NCI-H1105 treated with DMSO at 0.1 percent for 48 hours (cell line): ENCODE measurements at places on chromosomes 4 and X.

- no peak for DNase-seq
Measured at GRCh38 chr4:113248320-113248719, 198.9 kb downstream of the ANK2 start.

GRCh38 chrX:418927-419729, 32.4 kb upstream of the PPP2R3B start:
- DNase-seq: no peak

DNA sequence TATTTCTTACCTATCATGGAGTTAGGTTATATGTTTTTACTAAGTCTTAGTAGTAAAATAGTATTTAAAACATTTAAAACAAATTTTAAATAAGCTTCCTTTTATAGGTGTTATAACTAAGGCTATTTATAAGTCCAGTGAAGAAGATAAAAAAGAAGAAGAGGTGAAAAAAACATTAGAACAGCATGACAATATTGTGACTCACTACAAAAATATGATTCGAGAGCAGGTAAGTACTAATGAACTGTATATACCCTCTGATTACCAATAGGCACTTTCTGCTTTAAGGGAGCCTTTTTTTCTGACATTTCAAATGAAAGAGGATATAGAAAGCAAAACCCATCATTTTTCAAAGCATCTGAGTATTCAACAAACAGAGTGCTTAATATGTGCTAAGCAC, 76.6 kb downstream of the USO1 start:
- no peak for DNase-seq

- DNase-seq: no peak
Measured at GRCh38 chr4:184499996-184500395, 25.6 kb upstream of the IRF2 start.

- no peak for DNase-seq
Measured at GRCh38 chr4:16661813-16662212, 236.6 kb downstream of the LDB2 start.

DNA sequence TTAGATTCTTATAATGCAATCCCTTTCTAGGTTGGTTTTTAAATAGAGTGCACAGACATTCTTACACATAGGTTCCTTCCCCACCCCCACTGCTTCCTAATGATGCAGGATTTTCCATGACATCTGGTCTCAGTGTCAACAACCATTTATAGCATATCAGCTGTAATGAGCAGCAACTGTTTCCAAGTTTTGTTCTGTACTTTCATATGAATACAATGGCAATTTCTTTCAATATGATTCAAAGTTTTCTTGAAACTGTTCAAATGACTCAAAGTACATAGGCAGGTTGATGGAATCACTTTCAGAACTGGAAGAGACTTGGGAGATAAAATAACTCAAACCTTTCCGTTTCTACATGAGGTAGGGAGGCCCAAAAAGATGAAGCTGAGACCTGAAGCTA, 220.7 kb downstream of the CAMK2D start:
- DNase-seq: no peak

GRCh38 chr4:78671903-78672815, 104.0 kb upstream of the BMP2K start:
- no peak for DNase-seq

- DNase-seq: no peak
Measured at GRCh38 chr4:6898763-6899162, 10.9 kb upstream of the TBC1D14 start.

- DNase-seq: no peak
Measured at GRCh38 chr4:6781561-6781960, 966 bp upstream of the KIAA0232 start.

GRCh38 chr4:98352940-98353339, 91.8 kb downstream of the RAP1GDS1 start:
- DNase-seq: no peak

DNA sequence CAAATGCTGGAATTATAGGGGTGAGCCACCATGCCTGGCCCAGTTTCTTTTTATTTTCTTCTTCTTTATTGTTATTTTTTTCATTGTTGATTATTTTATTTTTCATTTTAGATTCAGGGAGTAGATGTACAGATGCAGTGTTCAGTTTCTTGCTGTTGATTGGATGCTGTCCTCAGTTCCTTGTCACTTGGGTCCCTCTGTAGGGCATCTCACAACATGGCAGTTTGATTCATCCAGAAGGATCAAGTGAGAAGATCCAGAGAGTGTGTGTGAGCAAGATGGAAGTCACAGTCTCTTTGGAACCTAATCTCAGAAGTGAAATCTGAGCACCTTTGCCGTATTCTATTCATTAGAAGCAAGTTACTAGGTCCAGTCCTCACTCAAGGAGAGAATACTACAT, 20.9 kb downstream of the HMGB3 start:
- no peak for DNase-seq

- DNase-seq: no peak
Measured at GRCh38 chrX:136797787-136798186, 17.1 kb upstream of the ARHGEF6 start.

GRCh38 chr4:184688447-184688846, 38.9 kb downstream of the PRIMPOL start:
- no peak for DNase-seq

DNA sequence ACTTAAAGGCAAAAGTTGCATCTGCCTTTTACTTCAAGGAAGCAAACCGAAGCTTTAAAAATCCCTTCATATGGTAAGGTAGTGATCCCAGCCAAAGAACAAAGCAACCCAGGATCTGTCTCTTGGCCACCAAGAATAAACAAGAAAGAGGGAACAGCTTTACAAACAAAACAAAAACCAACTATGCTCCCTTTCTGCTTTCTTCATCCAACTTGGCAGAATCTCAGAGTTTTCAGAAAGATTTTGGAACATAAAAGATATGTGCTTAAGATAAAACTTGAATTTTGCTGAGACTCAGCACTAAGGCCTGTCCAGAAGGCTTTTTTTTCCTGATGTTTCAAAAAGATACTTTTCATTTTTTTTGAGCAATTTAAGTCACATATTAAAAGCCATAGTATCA, 94.0 kb downstream of the COL4A6 start:
- DNase-seq: no peak

DNA sequence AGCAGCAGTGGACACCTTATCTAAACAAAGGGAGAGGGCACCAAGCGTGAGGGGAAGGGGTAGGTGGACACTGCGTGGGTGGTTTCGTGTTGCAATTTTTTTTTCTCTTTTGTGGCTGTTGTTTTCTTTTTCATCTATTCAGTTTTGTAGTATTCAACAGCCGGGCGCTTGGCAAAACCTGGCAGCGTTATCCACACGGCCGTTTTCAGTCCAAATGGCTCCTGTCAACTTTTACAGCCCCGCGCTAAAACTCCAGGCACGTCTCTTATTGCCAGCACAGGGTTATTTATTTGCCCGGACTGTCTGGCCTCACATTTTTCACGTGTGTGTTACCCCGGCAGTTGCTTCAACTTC, 192.2 kb downstream of the BCOR start:
- peak; percentile 2 for DNase-seq

- no peak for DNase-seq
Measured at GRCh38 chr4:109041463-109042360, 260.7 kb downstream of the COL25A1 start.

DNA sequence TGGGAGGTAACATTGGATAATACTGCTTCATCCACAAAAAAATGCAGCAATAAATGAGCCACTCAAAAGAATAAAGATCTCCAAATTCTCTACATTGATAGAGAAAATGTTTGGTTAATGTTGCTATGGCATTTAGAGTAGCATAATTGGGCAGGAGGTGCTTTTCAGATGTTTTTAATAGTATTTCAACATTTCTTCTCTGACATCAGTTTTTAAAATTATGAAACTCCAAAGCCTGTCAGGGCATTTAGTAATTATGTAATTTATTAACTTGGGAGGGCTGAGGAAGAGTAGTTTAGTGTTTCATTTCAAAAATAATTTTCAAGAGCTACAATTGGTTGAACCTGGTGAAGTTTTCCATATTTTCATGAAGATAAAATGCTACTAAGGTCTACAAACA, 211.3 kb upstream of the INTU start:
- DNase-seq: no peak

DNA sequence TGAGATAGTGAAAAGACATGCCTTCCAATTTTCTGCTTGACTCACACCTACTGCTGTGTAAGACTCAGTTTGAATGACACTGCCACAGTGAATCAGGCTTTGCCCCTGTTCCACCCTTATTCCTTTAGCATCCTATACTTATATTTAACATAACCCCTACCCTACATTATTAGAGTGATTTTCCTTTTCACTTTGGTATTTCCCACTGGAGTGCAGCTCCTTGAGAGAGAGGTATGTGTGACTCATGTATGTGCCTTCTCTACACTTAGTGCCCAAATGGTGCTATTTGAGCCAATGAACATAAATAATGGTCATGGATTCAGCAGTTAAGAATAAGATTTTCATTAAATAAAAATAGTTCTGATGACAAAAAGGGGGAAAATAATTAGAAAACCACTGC, 69.5 kb downstream of the RRAGB start:
- no peak for DNase-seq

- no peak for DNase-seq
Measured at GRCh38 chrX:81367291-81367690, 165.4 kb downstream of the SH3BGRL start.

GRCh38 chr4:113349430-113349829, 300.0 kb downstream of the ANK2 start:
- no peak for DNase-seq

DNA sequence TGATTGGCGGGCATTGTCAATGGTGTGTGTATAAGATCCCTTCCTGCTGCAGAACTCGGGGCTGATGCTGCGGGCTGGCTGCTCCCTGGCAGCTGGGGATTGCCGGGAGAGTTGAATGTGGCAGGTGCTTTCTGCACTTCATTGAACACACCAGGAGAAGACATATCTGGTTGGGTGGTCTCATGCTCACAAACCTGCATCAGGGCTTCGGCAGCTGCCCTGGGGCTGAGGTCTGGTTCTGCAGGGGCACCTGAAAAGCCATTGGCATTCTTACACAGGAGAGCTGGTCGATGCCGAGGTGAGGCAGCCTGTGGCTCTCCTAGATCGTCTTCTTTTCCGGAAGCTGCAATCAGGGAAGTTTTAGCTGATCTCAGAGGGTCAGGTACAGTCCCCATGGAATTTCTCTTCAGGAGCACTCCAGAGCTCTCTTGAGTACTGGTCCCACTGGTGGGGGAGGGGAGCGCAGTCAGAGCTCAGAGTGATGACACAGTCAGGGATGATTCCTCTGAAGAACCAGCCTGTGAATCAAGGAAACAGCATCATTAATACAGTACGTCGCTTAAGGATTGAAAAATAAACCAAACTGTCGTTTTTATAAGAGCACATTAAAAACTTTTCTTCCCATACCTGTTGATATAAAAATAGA, 57.8 kb downstream of the GPRIN3 start:
- peak; percentile 19 for DNase-seq

GRCh38 chr4:10925996-10926395, 241.4 kb upstream of the CLNK start:
- DNase-seq: no peak

DNA sequence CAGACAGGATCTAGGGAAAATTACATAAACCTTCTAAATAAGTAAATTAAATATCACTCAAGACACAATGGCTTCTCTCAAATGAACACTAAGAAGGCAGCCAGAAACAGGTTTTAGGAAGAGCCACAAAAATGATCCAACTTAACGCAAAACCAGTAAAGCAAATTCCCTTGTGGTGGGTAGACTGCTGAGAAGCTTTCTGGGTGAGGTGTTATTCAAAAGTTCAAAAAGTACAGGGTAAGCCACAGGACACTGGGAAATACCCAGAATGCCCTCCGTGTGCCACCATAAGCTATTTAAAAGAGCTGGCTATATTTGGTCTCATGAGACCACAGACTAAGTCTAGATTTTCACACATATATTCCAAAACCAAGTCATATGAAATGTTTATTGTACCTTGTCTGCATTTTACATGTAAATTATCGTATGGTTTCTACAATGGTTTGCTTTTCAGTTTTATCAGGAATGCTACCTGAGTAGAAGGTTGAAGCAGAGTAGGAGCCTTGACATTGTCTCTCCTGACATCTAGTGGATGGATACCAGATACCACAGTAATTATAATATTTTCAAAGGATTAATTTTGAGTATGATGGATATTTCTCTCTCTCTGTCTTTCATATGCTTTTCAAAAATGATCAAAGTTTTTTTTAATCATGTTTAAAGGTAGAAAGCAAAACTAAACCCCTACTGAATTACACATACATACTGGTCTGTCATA, 109.3 kb upstream of the KLHL13 start:
- DNase-seq: peak; percentile 49

DNA sequence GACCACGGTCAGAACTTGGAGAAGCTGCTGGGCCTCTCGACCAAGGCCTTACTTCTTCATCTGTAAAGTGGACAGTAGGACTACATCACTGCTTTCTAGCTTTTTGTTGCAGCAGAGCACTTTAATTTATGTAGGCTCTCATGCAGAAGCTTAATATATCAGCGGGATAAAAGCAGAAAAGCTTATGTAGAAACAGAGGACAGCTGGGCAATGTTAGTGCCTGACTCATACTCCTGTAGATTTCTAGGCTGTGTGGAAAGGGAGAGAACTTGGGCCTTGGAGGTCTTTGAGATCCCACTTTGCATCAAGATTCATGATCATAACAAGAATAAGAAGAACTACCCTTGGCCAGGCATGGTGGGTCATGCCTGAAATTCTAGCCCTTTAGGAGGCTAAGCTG, 91.2 kb downstream of the ARHGAP10 start:
- DNase-seq: no peak

- DNase-seq: peak; percentile 34
Measured at GRCh38 chr4:67871867-67872266, 11.9 kb downstream of the TMPRSS11D start.
